Stimulated activated CD8-positive, alpha-beta memory T cell treated with anti-CD3 and anti-CD28 coated beads, Interleukin-4, amount 100 ng/mL, for 1 hour (primary cell): ENCODE measurements at places on chromosomes 2 and 18.

GRCh38 chr18:39455285-39455684, 1889.7 kb upstream of the CELF4 start:
- no peak for DNase-seq

DNA sequence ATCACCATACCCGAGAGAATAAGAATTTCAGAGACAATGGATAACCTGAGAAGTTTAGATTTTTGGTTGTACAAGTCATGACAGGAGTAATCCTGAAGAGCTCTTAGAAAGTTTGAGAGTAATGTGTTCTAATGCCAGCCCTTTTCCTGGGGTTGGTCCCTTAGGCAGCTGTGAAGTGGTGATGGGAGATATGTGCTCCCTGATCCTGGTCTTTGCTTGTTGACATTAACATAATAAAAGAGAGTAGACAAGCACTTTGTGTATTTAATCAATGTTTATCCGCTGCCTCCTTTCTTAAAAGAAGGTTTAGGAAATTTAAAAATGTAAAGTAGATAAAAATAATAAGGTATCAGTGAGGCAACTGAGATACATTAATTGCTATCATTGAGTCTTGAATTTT, 13.8 kb upstream of the DSC3 start:
- DNase-seq = no peak

DNA sequence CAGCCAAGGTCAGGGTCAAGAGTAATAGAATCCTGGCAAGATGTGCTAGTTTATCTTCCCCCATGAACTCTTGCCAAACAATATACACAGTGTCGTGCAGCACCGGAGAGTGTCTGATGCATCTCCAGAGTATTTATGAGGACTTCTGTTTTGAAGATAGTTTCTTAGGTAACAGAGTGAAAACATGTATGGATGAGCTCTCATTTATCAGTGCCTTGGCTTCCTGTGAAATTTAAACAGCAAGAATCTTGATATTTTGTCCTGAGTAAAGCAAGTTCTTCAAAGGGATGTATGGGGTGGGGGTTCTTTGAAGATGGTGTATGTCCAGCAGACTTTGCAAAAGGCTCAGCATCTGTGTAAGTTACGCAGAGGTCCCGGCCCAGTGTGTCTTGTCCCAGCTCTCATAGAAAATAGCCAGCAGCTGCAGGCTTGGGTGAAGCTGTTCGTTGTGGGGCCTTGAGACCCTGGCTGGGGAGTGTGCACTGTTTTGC, 361.0 kb upstream of the NT5C1B start:
- DNase-seq = no peak

- DNase-seq = no peak
Observed at GRCh38 chr2:37570773-37571586, 100.5 kb downstream of the CDC42EP3 start.

GRCh38 chr18:55124078-55124763, 165.0 kb upstream of the CCDC68 start:
- DNase-seq = no peak

GRCh38 chr2:23592898-23593751, 208.1 kb downstream of the KLHL29 start:
- no peak for DNase-seq

- DNase-seq = no peak
Observed at GRCh38 chr2:45280794-45281193, 271.5 kb upstream of the SIX2 start.

DNA sequence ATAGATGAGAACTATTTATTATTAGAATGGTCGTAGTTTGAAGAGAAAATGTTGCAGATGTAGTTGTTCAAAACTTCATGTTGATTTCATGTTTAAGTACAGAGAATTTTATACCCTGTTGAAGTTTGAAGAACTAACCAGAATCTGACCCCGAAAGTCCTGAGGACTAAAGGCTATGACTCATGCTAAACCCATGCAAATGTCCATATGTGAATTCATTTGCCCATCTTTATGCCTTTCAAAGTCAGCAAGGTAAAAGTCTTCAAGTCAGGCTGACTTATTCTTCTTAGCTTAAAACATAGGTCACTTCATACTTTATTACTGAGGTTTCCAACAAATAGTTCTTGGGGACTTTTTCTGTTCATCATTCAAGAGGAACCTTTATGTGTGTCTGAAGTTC, 185.5 kb downstream of the CCDC85A start:
- DNase-seq = no peak

- no peak for DNase-seq
Observed at GRCh38 chr2:62267696-62268095, 71.8 kb downstream of the B3GNT2 start.

DNA sequence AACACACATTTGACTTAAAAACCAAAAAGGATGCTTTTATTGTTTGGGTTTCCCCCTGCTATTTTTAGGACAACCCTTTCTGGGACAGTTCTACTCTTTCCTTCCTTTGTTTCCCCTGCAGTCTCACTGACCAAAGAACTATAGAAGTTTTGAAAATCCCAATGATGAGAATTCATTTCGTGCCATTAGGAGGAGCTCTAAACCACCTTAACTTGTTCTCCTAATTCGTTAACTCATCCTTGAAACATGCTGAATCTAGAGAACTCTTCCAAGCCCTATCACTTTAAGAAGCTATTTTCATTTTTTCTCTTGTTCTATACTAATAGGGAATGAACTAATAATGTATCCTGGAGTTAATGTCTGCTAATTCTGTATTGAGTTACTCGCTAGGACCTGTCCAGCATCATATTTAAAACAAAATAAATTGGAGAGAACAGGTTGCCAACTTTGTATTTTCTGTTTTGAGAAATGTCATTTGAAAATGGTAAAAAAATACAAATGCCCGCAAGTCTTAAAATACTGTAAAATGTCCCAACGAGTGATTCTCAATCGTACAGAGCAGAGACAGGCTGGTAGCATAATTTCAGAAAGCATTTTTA, 62.9 kb downstream of the AFTPH start:
- DNase-seq = no peak

DNA sequence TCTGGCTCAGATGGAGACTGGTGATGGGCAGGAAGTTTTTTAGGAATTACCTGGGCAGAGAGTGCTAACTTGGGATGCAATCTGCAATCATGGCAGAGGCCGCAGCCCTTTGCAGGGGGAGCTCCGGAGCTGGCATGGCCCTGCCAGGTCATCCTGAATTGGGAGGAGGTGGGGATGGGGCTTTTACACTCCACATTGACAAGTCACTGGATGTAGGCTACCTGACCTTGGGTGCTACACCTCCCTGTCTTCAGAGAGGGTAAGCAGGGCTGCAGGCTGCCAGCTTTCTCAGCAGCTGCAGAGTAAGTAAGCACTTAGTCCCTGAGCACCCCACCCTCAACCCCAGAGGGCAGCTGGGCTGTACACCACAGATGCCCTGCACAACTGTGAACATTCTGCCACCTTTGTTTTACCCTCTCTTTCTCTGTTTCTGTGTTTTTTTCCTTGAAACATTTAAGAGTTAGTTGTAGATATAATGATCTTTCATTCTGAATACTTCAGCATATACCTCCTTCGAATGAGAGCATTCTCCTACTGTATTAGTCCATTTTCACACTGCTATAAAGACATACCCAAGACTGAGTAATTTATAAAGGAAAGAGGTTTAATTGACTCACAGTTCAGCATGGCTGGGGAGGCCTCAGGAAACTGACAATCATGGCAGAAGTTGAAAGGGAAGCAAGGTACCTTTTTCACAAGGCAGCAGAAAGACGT, 6.8 kb upstream of the HS1BP3 start:
- DNase-seq = no peak

DNA sequence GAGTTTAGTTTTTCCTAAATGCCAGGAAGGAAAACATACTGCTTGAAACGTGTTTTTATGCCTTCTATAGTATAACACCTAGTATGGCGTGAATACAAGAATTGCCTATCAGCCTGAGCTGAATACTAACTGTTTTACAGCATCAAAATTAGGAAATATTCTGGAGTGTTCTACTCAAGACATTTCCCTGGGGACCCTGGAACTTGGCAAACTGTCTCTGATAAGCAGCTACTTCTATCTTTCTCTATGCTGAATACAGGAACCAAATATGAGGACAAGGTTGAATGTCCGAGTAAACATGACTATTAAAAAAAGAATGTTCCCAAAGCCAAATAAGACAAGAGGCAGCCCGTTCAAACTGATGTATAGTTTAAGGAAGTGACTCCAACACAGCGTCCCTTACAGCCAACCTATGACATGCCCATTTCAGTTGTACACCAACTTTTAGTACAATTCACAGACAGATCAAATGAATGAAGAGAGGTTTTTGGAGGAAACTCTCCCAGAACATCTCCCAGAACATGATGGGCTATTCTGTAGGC, 951.3 kb upstream of the ACVR2A start:
- no peak for DNase-seq

DNA sequence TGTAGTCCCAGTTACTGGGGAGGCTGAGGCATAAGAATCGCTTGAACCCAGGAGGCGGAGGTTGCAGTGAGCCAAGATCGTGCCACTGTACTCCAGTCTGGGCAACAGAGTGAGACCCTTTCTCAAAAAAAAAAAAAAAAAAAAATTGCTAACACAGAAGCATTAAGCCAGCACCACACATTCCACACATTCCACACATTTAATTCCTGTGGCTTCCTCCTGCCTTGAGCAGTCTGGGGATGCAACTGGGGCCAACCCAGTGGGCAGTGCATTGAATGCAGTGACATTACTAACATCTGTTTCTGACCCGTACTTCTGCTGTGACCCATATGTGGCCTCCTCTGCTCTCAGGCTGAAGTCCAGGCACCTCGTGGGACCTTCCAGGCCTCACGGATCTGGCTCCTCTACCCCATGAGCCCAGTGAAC, 107.0 kb downstream of the BCL2L11 start:
- DNase-seq = no peak

GRCh38 chr2:17557596-17557995, 17.1 kb downstream of the VSNL1 start:
- no peak for DNase-seq

- DNase-seq = no peak
Observed at GRCh38 chr2:158997037-158997790, 28.8 kb downstream of the TANC1 start.

DNA sequence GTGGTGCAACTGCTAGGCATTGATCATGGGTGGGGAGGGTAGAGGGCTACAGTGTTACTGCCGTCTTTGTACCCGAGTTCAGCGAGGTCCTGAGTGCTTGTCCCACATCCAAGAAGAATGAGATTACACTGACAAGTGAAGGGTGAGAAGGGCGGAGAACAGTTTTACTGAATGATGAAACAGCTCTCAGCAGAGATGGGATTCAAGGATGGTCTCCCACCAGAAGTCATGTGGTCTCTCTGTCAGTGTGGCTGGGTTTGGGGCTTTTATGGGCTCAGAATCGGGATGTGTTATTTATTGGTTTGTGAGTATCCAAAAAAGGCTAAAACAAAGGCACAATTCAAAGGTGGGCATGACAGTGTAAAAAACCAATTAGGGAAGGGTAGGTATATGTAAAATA, 10.8 kb upstream of the ASB1 start:
- no peak for DNase-seq

DNA sequence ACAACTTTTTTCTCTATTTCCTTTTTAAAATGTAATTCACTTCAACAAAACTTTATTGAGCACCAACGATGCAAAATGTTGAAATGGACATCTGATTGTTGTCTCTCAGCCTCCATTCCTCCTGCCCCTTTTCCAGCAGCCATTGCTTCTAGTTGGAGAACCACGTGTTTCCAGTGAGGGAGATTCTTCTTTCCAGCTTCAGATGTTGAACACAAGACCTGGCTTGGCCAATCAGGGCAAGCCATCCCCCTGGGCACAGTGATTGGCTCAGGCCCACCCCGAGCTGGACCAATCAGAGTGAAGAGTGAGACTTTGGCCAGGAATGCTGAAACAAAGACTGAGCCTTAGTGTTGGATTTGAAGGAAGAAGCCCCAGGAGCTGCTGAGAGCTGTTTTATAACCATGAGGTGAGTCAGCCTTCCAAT, 59.0 kb downstream of the E2F6 start:
- no peak for DNase-seq

GRCh38 chr2:43824951-43825493, 13.6 kb downstream of the ABCG5 start:
- DNase-seq = no peak

DNA sequence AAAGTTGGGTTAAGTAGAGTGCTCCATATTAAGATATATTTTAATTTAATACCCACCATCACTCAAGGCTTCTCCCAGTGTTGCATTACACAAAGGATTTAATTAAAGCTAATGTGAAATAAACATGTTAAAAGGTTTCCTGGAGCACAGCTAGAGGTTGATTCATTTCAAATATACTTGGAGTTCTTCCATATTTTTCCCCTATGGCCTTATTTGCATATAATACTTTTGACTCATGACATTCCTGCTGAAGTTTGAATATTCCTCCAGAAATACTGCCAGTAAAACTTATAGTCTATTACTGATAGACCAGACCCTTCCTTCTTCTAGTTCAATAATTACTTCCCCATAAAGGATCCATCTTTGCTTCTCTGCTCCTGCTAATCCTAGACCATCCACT, 227.5 kb downstream of the GULP1 start:
- no peak for DNase-seq

GRCh38 chr18:35478520-35479435, 19.0 kb downstream of the INO80C start:
- no peak for DNase-seq

DNA sequence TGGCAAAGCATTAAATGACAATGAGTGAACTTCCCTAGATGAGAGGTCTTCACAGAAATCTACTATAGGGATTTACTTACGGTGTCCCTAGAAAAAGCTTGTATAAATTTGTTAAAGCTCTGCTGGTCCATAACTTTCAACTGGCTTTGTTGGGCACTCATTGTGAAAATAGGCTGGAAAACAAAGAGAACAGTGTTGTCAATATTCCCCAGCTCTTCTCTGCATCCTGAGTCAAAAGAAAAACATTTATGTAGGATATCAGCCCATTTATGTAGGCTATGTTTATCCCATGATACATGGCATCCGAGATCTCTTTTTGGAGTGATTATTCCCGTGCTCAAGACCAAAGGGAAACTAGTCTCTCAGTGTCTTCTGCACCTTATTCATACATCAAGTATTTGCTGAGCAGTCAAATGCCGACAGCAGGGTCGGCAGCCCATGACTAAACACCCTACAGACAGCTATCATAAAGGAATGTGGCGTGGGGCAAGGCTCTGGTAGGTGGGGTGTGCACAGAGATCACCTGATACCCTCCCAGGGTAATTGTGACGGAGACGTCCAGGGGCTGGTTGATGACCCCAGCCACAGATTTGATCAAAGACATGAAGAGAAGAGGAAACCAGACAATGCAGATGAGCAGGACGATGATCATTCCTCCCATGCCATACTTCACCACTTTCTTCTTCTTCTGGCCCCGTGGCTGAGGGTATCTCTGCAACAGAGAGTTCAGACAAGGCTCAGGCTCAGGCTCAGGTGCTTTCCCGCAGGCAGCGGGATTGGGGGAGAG, 155.9 kb downstream of the NAPG start:
- no peak for DNase-seq

DNA sequence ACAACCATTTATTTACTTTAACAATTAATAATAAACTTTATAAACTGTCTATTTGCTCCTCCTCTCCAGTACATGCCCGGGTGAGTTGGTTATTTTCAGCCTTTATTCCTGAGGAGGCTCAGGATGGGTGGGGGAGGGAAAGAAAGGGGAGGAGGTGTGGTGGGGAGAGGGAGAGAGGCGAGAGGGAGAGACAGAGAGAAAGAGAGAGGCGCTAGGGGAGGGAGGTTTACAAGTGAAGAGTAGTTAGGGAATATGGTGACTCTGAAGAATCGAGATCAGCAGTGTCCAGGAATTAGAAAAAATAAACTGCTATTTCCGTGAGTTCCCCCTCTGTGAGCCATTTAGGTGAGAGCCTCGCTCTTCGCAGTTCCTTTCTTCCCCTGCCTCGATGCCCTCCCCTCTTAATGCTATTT, 138.9 kb downstream of the MEIS1 start:
- DNase-seq = no peak

- DNase-seq = no peak
Observed at GRCh38 chr2:222728621-222729020, 57.2 kb downstream of the MOGAT1 start.

GRCh38 chr2:161419638-161420190, 3.6 kb downstream of the TBR1 start:
- no peak for DNase-seq
